ENCODE measurements at places on chromosomes 16 and 17.
A peak's percentile ranks its signal among the peaks of the same experiment; 100 is the strongest.

DNA sequence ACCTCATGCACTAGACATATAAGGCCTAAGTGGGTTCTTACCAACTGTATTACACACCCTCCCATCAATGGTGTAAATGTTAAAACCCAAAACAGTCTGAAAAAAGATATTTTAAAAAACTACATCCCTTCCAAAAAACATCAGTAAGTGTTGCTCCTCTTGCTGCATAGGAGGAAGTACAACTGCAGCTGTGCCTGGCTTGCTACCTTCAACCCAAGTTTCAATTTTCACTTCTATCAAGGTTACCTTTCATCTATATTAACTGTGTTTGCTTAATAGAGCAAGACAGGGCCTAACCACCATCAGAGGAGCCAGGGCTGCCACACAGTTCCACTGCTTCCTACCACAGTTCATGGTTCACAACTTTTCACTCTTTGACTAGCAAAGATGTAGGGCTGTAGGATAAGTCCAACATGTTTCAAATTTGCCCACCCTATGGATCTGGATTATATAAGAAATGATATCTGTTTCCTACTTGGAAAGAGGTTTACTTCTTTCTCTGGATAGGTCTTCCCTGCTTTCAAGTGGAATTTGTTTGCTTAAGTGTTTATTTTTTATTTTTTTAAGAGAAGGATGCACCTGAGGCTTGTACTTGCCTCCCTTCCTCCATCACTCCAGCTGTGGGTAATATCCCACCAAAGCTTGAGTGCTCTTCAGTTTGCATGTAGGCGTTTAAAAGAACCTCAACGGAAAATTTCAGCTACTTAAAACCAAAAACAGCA lies 56.7 kb downstream of the GRB7 start:
- peak; percentile 62 for DNase-seq

DNA sequence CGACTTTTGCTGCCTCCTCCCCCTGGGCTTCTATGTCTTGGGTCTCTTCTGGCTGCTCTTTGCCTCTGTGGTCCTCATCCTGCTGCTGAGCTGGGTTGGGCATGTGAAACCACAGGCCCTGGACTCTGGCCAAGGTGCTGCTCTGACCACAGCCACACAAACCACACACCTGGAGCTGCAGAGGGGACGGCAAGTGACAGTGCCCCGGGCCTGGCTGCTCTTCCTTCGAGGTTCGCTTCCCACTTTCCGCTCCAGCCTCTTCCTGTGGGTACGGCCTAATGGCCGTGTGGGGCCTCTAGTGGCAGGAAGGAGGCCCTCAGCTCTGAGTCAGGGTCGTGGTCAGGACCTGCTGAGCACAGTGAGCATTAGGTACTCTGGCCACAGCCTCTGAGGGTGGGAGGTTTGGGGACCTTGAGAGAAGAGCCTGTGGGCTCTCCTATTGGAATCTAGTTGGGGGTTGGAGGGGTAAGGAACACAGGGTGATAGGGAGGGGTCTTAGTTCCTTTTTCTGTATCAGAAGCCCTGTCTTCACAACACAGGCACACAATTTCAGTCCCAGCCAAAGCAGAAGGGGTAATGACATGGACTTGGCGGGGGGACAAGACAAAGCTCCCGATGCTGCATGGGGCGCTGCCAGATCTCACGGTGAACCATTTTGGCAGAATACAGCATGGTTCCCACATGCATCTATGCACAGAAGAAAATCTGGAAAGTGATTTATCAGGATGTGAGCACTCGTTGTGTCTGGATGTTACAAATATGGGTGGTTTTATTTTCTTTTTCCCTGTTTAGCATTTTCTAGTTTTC lies 2.3 kb downstream of the GP1BA start:
- DNase-seq = no peak

DNA sequence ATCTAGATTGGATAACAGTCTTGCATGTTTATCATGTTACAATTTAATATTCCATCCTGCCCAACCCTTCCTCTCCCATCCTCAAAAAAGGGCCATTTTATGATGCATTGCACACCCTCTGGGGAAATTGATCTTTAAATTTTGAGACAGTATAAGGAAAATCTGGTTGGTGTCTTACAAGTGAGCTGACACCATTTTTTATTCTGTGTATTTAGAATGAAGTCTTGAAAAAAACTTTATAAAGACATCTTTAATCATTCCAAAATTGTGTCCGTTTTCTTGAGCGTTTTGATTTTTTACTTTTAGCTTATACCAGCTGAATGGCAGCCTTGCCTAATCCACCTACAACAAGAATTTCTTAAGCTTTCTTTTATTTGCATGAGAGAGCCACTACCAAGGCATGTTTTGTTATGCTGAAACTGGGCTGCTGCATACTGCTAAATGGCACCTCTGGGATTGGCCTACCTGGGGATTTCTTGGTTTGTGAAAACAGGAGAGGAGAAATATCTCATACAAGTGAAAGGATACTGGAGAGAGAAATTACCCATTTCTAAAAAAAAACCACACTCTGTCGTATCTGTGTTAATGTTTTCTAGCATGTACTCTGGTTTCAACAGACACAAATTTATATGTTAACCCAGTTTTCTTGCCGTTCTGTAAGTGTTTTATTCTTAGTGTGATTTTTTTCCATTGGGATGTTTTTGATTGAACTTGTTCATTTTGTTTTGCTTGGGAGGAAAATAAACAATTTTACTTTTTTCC lies 52.2 kb downstream of the TUBD1 start:
- DNase-seq = peak; percentile 34

- DNase-seq = no peak
These were observed 2.2 kb downstream of the SRL start for GRCh38 chr16:4239682-4240175.

DNA sequence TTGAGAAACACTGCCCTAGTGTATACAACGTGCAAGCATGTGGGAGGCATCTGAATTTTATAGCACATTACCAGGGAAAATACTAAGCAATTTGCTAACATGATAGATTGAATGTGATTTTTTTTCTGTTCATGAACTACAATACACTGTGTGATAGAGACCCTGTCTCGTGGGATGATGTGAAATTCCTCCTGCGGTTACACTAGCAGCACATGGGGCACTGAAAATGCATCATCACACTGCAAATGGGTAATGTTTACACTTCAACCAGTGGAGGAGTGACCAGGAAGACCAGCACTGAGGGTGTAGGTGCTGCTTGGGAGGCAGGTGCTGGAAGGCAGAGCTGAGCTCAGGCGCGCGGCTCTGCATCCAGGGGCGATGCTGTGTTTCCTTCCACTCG lies 28.8 kb downstream of the ORC6 start:
- no peak for DNase-seq

- DNase-seq = no peak
These were observed 349.6 kb downstream of the KIF2B start for GRCh38 chr17:54172096-54172984.

DNA sequence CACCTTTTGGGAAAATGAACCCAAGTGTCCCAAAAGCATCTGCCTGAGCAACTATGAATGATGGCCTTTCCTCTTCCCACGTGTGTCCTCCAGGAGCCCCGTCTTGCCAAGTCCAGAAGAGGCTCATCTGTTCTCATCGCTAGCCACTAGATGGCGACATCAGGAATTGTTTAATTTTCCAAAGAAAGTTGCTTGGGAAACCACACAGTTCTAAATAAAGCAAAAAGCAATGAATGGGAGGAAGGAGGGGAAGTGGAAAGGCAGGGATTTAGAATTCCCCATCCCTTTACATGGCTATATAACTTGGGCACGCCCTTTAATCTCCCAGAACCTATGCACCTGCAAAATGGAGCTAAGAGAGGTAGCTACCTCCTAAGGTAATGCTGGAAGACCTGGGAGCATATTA lies 9.0 kb upstream of the CDH5 start:
- peak; percentile 21 for DNase-seq

- no peak for DNase-seq
These were observed 14.0 kb upstream of the ALDOA start for GRCh38 chr16:30051518-30051917.

DNA sequence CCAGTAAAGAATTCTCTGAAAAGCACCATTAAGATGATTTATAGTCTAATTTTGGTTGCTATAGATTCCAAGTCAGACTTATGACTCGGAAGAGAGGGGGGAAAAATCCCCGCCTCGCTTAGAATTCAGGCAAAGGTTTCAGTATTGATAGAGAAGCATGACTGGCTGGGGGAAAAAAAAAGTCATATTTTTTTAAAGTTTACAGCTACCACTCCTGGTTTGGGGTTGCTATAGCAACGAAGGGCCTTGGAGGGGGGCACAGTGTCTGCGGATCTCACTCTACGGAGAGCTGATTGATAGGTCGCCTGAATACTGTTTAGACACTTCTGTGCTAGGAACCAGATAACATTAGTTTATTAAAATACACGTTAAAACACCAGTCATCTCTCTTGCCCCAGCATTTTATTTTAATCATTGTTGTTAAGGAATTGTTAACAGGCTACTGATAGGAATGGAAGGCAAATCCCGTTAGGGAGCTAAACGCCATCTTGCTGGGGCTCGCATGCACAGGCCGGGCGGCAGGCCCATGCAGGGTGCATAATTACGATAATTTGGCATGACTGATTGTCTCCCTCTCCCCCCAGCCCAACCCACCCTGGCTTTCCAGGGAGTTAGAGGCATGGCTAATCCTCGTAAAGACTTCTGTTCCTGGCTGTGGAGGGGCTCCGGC lies 380.0 kb upstream of the XYLT1 start:
- DNase-seq = no peak

DNA sequence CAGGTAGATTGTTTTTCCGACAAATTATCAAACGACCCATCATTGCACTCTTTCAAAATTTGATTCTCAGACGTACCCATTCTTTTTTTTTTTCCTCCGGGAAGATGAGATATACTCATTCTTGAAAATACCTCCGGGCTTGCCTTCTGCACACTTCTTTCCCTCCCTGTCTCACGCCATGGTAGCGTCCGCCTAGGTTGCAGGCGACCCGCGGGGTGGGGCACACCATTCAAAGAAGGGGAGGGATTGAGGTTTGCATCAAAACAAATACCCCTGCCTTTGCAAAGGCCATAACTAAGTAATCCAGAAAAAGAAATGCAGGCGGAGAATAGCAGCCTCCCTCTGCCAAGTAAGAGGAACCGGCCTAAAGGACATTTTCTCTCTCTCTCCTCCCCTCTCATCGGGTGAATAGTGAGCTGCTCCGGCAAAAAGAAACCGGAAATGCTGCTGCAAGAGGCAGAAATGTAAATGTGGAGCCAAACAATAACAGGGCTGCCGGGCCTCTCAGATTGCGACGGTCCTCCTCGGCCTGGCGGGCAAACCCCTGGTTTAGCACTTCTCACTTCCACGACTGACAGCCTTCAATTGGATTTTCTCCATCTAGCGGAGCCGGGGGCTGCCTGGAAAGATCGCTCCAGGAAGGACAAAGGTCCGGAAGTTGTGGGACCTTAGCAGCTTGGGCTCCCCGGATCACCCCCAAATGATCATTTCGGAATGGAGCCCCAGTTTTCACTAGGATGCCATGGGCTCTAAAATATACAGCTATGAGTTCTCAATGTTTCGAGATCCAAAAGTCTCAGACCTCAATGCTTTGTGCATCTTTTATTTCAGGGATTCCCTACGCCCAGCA lies 843 bp downstream of the TP53 start:
- DNase-seq = peak; percentile 69

- no peak for DNase-seq
These were observed 82.9 kb upstream of the FOXF1 start for GRCh38 chr16:86427433-86427851.

- DNase-seq = no peak
These were observed 12.6 kb upstream of the USP43 start for GRCh38 chr17:9632741-9633140.

GRCh38 chr17:18381953-18382245 lies 4.3 kb downstream of the EVPLL start:
- DNase-seq = no peak

DNA sequence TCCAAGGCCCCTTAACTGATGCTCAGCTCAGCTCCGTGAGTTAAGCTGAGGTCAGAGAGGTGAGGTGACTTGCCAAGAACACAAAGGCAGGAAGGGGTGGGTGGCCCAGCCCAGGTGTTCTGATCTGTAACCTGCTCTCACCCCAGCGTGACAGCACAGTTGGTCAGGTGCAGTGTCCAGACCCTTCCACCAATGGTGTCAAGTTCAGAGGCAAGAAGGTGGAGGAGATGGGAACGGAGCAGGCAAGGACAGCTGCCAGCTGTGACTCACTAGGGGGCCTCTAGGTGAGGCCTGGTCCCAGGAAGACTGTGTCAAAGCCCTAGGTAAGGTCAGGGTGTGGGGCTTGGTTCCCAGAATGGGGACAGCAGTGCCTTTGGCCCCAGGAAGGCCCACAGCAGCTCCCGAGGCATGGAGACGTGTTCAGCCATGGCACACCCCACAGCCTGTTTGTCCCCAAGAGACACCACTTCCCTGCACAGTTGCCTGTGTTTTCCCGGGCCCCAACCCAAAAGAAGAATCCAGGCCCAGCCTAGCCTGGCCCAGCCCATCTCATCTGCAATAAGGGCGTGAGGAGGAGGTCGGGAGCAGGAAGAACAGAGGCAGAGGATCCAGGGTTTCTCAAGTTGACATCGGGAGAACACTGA lies 7.2 kb downstream of the WFIKKN2 start:
- DNase-seq = no peak

- DNase-seq = peak; percentile 51
These were observed at the start of gene XYLT1 for GRCh38 chr16:17470908-17471718. TSS of gene XYLT1 (minus strand) at chr16:17470960. CDS start at chr16:17470796, 164 bp downstream.

DNA sequence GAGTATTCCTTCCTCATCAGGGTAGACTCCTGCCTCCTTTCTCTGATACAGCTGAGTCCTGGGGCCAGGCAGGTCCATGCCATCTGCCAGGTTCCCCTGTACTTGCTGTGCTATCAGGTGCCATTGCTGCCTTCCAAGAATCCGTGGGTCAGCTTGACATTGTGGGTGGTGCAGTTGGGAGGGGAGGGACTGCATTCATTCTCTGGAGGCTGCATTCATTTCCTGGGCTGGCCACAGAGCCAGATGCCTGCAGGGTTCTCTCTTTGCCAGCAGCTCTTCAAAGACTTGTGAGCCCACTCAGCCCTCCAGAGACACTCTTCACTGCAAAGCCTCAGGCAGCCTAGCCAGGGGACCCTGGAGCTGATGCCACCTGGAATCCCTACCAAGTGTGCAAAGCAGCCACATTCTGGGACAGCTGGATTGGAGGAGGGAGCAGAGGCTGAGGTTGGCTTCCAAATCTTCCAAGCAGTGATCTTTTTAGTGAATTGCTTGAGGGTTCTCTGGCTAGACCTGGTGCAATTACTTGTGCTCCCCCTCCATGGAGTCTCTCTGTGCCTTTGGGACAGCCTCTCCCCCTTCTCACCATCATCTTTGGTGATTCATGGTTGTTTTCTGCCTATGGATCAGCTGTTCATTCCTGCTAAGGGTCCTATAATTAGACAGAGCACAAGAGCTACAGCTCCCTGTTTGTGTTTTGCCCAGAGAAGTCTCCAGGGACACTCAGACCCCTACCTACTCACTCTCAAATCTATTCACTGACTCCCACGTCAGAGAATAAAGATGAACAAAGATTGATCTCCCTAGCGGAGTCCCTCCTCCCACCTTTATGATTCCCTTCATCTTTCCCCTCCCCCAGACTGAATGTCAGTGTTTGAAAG lies 20.9 kb downstream of the ANKFN1 start:
- DNase-seq = no peak

GRCh38 chr17:41718287-41718645 lies 6.1 kb downstream of the GAST start:
- no peak for DNase-seq

- no peak for DNase-seq
These were observed 11.1 kb downstream of the RAB40B start for GRCh38 chr17:82687375-82687861.

Measured in CD4-positive, alpha-beta T cell treated with Interleukin-6 at 100 ng/mL for 8 hours (primary cell).